ENCODE measurements at places on chromosomes 2 and 18.

GRCh38 chr2:30272761-30273573 is 41.6 kb downstream of the LBH start:
- no peak for DNase-seq

GRCh38 chr18:46260879-46261143 is 156.6 kb downstream of the HAUS1 start:
- no peak for DNase-seq

DNA sequence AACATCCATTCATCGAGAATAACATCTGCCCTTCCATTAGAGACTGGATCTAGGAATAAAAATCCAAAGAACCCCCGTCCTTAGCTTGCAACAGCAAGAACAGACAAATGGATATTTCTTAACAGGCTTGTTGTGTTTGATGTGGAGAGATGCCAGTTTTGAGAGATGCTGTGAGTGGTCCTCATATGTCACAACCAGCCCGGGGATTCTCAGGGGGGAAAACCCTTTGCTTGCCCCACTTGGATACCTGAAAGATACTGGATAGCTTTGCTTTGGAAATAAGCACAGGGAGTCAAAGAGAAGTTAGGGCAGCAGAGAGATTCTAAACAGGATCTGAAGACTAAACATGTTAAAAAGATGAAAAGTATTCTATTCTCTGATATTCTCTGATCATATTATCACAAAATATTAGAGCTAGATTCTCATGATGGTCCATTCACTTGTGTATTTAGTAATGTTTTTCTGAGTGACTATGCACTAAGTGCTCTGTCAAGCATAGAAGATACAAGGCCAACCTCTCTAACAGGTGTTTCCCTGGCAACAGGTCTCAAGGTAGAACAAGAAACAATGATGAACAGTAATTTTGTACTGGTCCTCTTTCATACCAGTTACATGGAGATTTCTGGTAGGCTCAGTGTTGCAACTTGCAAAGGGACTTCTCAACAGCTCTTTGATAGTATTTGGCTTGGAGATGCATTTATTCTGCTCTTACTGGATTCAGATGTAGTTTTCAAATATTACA is 348.2 kb downstream of the MYCN start:
- DNase-seq, result no peak

DNA sequence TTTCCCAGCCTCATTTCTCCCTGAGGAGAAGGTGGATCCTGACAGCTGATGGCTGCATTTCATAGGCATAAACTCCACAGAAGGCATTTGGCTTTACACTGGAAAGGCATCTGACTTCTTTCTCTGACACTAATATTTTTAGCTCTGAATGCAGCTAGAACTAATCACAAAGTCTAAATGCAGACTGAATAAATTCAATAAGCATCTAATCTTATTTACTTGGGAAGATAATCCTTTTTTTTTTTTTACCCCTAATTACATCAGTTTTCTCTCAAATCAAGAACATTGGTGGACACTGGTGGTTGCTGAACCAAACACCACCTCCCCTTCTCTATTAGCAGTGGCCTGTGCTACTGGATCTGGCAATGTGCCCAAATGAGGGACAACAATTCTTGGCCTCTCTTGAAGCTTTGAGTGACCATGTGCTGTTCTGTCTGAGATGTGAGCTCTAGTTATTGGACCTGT is 50.9 kb upstream of the CD226 start:
- DNase-seq, result no peak

GRCh38 chr18:13510594-13510993 is 215.8 kb downstream of the FAM210A start:
- no peak for DNase-seq

- DNase-seq, result peak; percentile 33
Measured at GRCh38 chr2:201909961-201910361, 103.6 kb downstream of the CDK15 start.

GRCh38 chr2:11578986-11579774 is 45.3 kb downstream of the GREB1 start:
- DNase-seq, result no peak

DNA sequence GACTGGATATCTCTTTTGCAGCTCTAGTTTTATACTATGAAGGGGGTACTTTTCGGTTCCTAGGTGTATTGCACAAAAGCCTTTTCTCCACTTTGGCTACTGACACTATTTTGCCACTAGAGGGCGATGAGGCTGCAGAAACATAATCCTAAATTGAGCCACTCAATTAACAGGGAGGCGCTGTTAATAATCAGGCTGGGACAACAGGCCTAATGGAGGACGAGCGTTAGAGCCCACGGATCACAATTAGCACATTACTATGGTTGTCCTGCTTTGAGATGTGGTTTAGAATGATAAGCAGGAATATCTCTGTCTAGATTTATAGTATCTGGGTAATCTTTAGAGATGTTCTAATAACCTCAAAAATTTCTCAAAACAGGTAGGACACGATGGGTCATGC is 62.2 kb upstream of the PMAIP1 start:
- DNase-seq, result peak; percentile 38

DNA sequence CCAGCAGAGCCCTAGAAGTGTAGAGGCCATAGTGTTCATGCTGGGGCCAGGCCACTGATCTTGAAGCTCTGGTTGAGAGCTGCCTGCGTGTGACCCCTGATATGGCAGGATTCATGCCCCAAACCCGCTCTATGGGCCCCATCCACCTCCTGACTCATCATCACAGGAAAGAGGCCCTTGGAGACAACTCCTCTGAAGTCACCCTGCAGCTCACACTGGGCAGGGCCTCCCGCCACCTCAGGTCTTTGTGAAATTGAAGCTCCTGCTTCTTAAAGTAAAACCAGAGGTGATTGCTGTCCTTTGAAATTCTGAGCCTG is 12.0 kb upstream of the TUBB6 start:
- DNase-seq, result no peak

GRCh38 chr2:88450925-88451810 is 1.3 kb downstream of the FOXI3 start:
- DNase-seq, result no peak

DNA sequence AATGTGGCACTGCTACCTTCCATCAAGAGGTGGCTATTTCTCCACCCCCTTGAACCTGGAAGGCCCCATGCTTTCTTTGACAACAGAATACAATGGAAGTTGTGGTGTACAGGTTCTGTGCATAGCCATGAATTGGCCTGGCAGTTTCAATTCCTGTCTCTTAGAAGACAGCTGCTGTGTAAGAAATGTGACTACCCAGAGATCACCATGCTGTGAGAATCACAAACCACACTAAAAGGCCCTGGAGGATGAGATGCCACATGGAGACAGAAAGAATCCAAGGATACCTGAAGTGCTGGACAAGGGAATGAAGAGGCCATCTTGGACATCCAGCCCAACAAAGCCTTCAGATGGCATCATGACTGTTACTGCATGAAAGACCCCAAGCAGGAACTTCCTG is 47.7 kb upstream of the EHBP1 start:
- no peak for DNase-seq

- no peak for DNase-seq
Measured at GRCh38 chr2:221346411-221346810, 225.7 kb downstream of the EPHA4 start.

DNA sequence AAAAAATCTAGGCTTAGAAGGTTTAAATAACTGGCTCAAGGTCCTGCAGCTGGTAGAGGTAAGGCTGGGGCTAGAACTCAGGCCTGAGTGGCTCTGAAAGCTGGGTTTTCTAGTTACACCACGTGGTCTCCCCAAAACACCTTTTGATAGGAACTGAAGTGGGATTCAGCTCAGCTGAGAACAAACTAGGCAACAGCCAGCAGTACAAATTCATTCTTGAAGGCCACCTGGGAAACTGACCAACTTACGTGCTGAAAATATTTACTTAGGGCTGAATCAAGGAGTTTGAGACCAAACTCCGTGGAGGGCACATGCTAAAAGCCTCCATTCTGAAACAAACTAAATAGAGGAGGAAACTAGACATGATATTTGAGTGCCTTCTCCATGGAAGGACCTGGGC is 67.2 kb downstream of the AOX1 start:
- DNase-seq, result no peak

DNA sequence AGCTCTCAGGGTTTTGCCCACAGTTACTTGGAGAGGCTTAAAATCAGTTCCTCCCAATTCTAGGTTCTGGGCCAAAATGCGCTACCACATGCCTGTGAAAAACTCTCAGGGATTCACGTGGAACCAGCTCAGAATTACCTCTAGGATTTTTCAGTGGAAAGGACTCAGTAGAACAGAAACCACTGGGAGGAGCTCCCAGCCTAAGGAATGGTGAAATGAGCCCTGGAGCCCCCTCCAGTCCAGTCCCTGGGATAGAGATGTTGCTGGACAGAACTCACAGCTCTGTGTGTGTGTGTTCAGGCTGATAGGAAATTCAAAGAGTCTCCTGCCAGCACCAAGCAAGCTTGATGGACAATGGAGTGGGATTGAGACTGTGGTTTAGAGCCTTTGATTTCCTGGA is 21.1 kb upstream of the SLC9A4 start:
- DNase-seq, result no peak

- no peak for DNase-seq
Measured at GRCh38 chr18:5510135-5510846, 33.5 kb downstream of the EPB41L3 start.

DNA sequence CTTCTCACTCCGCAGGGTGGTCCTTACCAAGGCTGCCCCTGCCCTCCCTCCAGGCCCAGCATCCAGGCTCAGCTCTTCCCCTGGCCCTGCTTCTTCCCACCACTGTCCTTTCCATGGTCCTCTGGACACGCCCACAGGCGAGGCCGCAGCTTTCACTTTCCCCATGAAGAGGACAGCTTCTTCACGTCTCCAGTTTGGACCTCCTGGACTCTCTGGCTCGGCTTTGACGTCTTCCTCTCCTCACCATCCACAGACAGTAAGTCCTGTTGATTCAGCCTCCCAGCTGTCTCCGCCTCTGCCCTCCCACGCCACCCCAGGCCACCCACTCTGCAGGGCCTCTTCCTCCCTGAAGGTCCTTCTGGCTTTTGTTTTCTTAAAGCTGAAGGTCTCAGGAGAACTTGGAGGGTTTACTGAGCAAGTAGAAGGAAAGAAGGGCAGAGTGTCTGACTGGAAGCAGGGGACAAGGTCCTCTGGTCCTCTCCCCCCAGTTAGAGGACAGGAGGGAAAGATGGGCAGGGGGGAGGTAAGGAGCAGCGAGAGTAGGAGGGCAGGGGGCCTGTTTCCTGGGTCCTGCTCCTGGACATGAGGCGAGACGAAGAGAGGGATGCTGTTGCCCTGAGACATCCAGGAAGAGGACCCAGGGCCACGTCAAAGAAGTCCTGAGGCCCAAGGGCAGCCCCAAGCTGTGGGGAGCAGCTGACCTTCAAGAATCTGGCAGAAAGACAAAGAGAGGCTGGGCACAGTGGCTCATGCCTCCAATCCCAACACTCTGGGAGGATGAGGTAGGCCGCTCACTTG is 24.7 kb upstream of the NMUR1 start:
- no peak for DNase-seq

DNA sequence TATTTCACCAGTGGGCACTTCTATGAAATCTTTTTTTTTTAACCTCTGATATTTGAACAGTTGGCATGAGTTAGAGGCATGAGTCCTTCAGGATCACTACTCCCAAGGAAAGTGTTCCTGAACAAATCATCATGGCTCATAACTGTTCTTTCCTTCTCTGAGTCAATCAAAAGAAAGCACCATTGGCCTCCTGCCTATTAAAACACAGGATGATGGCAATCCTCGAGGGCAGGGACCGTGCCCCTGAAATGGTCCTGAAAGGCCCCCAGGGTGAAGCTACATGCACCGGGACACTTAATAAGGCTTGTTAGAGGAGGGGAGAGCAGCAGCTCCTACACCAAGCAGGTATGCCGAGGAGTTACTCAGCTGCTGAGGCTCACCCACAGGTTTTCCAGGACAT is 43.5 kb downstream of the SLC14A2 start:
- DNase-seq, result no peak

- no peak for DNase-seq
Measured at GRCh38 chr18:74353169-74353775, 37.6 kb downstream of the C18orf63 start.

GRCh38 chr2:239821694-239822075 is 203.5 kb downstream of the NDUFA10 start:
- DNase-seq, result no peak

- DNase-seq, result no peak
Measured at GRCh38 chr2:98692090-98693054, 38.6 kb downstream of the MGAT4A start.

DNA sequence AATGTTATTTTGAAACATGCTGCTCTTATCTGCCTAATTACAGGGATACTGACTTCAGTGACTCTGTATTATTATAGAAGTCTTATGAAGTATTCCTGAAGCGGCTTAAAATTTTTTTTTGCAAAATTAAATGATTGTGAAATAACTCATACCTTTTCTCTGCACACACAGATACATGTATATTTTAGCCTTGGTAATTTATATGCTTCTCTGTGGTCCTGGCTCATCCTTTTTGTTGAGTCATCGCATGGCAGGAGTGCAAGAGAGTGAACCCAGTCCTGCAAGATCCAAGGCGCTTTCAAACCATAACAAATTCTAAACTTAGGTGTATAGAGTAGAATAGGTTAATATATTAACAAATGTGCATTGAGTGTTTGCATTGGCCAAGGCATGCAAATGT is 8.6 kb downstream of the CCNT2 start:
- no peak for DNase-seq

DNA sequence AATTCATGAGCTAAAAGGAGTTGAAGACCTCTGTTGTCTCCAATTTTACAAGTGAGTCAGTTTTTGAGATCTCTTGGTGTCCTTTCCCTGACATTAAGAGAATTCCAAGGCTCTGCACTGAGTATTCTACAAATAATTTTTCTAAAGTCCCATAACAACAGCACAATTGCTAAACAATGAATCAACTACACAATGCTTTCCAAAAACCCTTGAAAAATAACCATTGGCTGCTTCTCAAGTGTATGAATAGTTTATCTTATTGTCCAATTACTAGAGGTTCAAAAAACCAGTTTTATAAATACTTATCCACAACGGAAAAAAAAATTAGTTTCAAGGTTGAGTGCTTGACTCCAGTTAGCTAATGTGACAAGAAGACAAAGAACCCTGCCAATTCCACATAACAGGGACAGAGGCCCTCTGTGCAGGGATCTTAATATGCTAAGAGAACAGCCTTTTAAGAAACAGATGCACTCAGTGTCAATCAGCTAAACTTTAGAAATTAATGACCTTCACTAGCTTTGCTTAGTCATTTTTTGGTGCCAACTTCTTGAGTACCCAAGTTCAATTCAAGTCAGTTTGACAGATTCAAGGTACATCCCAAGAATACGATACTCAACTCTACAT is 266.6 kb upstream of the CYP26B1 start:
- no peak for DNase-seq

GRCh38 chr2:10732924-10733565 is 11.6 kb downstream of the ATP6V1C2 start:
- no peak for DNase-seq

GRCh38 chr2:48482313-48482712 is 47.6 kb upstream of the STON1 start:
- DNase-seq, result no peak

All from GM19239 (cell line).